ENCODE measurements at places on chromosomes 16 and 17. TPM values are rescaled to one million over a fixed set of nuclear protein-coding genes. Genes with fewer than 3 reads are reported as not detected.
A peak's percentile ranks its signal among the peaks of the same experiment; 100 is the strongest.

The MAP2K4 gene
- 47.6 TPM for total RNA-seq

The NOTUM gene
- not detected for total RNA-seq

The SECTM1 gene
- 0.18 TPM for total RNA-seq

The HOXB3 gene
- total RNA-seq, result 8.1 TPM

DNA sequence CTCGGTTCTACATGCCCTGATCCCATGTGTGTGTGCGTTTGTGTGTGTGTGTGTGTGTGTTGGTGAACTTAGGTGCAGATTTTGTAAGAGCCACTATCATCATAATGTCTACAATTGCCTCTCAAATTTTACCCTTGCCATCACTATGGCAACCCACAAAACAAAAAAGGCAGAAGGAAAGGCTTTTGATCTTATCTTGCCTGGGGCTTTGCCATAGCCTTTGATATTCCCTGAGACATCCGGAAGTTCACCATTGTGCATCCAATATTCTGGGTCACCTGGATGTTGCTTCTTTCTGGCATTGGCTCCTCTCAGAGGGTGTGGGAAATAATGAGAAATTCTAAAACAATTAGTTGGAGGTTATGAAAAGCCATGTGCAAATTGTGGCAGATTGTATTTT lies 114.7 kb downstream of the HAPSTR1 start:
- peaks cover 18% of the 10 kb centered on the region for H3K27me3 ChIP-seq
- H3K27ac ChIP-seq, result no peak overlapping the region
- H3K4me3 ChIP-seq, result no peak overlapping the region
- no peak for DNase-seq

DNA sequence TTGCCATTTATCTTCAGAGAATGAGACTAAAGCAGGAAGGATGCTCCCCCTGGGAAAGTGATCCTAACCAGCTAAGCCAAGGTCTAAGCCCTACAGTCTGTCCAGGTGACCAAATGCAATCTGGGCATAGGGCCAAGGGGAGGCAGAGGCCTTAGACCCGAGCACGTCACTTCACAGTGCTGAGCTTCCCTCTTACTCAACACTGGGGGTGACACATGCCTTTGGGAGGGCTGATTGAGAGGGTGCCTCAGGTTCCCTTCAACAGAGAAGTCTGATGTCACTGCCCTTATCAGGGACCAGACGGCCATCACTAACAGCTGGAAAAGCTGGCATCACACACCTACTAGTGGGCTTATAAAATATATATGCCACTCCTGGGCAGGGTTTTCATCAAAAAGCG lies 4.0 kb downstream of the CIAO2B start:
- H3K36me3 ChIP-seq, result peaks cover 24% of the 10 kb centered on the region
- H3K4me3 ChIP-seq, result peak overlapping the region; percentile 12
- no peak for DNase-seq

- H3K4me1 ChIP-seq, result no peaks in the 10 kb centered on the region
- H3K4me3 ChIP-seq, result no peak overlapping the region
- no peak overlapping the region for H3K27ac ChIP-seq
- H3K27me3 ChIP-seq, result no peaks in the 10 kb centered on the region
These were observed 32.0 kb downstream of the TBX4 start for GRCh38 chr17:61484174-61484573.

DNA sequence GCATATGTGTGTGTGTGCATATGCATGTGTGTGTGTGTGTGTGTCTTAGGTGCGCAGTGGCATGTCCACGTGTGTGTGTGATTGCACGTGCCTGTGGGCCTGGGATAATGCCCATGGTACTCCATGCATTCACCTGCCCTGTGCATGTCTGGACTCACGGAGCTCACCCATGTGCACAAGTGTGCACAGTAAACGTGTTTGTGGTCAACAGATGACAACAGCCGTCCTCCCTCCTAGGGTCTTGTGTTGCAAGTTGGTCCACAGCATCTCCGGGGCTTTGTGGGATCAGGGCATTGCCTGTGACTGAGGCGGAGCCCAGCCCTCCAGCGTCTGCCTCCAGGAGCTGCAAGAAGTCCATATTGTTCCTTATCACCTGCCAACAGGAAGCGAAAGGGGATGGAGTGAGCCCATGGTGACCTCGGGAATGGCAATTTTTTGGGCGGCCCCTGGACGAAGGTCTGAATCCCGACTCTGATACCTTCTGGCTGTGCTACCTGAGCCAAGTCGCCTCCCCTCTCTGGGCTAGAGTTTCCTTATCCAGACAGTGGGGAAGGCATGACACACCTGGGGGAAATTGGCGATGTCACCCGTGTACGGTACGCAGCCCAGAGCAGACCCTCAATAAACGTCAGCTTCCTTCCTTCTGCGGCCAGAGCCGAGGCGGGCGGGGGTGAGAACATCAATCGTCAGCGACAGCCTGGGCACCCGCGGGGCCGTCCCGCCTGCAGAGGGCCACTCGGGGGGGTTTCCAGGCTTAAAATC lies 47.6 kb downstream of the IL21R start:
- peak overlapping the region; percentile 69 for H3K4me3 ChIP-seq
- peak overlapping the region; percentile 99 for H3K27ac ChIP-seq
- peaks cover 48% of the 10 kb centered on the region for H3K4me1 ChIP-seq
- peak; percentile 87 for DNase-seq
- no peaks in the 10 kb centered on the region for H3K27me3 ChIP-seq

DNA sequence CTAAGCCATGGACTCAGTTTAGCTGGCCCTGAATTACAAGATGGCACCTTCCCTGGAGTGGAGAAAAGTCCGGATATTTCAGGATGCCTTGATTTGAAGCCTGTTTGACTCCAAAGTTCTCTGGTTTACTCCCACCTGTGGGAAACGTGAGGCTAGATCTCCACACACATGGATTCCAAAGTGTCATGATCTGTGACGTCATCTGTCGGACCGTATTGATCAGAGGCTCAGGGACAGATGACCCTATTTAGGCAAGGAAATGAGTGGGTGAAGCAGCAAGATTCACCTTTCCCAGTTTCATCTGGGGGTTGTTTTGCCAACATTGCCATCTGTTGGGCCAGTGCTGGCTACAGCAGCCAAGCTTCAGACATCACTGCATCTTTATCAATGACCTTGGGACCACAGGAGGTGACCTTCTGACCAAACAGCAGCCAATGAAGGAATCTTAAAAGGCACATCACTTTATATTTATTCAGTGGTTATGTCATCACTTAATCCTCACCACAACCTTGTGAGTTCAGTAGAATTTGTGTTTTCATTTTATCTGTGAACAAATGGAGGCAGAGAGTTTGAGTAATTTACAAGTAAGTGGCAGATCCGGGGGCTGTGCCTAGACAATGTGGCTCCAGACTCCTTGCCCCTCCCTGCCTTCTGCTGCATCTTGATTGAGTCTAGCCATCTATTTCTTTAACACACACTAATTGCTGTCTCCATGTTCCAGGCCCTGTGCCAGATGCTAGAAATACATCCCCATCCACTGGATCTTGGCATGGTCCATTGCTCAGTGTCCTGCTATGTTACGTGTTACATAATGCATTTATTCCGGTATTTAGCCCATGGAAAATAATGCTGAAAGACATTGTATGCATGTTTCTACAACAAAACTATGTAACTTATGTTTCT lies 1.5 kb upstream of the CDH13 start:
- H3K4me3 ChIP-seq, result no peak overlapping the region
- no peak for DNase-seq
- H3K27ac ChIP-seq, result no peak overlapping the region
- no peaks in the 10 kb centered on the region for H3K36me3 ChIP-seq
- H3K27me3 ChIP-seq, result peaks cover 57% of the 10 kb centered on the region

DNA sequence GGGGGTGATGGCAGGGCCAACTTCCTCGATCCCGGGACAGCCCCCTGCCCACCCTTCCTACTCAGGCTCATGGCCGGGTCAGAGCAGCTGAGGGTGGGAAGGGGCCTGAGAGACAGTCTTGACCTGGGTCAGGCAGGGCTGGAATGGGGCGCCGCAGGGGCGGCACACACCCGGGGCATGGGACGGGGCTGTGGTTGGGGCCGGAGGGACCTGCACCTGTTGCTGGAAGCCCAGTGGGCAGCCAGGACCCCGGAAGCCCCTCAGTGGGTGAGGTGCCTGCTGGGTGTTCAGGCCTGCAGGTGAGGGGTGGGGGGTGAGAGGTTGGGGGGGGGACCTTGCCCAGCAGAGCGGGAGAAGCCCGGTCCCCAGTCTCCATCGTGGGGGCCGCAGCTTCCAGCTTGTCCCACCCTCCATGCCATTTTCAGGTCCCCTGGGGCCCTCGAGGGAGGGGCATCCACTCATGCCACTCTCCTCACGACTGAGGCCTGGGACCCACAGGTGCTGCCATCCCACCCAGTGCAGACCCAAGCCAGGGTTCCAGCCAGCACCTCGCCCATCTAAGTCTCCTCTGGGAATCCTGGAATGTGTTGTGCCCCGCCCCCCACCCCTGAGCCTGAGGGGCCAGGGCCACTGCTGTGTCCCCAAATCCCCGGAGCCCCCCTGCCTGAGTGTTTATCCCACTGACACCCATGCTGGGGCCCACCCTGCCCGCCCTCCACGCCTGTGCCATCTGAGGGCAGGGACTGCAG lies 43.4 kb upstream of the ACSF3 start:
- H3K27ac ChIP-seq, result no peak overlapping the region
- no peak overlapping the region for H3K4me3 ChIP-seq
- no peak for DNase-seq
- no peaks in the 10 kb centered on the region for H3K36me3 ChIP-seq

- no peak overlapping the region for H3K4me3 ChIP-seq
- H3K27me3 ChIP-seq, result no peaks in the 10 kb centered on the region
- H3K4me1 ChIP-seq, result no peaks in the 10 kb centered on the region
- no peak overlapping the region for H3K27ac ChIP-seq
These were observed 2.4 kb upstream of the PERCC1 start for GRCh38 chr16:1428511-1428910.

DNA sequence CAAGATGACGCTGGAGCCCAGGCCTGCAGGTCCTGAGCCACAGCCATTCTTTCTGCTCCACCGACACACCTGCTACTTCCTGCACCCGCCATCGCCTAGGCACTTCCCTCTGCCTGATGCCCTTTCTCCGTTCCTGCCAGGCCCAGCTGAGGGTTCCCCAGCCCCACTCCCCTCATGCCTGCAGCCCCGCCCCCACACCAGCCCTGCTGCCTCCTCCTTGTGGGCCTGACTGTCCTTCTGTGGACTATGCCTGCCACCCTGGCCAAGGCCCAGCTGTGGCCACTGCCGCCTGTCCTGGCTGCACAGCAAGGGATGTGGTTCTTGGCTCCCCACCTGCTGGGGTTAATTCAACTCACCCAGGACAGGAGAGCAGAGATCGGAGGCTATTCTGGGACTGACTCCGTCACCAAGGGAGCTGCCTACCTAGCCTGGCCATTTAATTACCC lies 7.5 kb downstream of the NATD1 start:
- H3K27me3 ChIP-seq, result no peaks in the 10 kb centered on the region
- DNase-seq, result no peak
- H3K36me3 ChIP-seq, result no peaks in the 10 kb centered on the region
- H3K4me3 ChIP-seq, result no peak overlapping the region

- H3K36me3 ChIP-seq, result no peaks in the 10 kb centered on the region
- H3K27ac ChIP-seq, result no peak overlapping the region
- peak overlapping the region; percentile 68 for H3K4me3 ChIP-seq
- H3K4me1 ChIP-seq, result peaks cover 24% of the 10 kb centered on the region
These were observed 1.3 kb downstream of the RILP start for GRCh38 chr17:1648173-1648962.
